ENCODE measurements at places on chromosomes 6 and 20.

DNA sequence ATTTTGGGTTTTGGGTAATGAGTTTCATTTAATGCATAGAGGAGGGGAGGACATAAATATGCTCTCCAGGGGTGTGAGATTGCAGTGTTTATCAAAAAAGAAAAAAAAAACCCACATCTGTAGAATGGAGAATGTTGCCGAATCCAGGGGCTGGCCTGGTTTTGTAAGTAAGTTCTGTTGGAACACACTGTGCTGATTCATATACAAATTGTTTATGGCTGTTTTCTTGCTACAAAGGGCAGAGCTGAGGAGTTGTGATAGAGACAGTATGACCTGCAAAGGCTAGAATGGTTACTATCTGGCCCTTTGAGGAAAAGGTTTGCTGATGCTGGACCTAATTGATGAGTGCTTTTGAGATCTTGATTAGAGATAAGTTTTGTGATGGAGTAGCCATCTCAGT lies 30.4 kb downstream of the SCAF8 start:
- no peak for DNase-seq

DNA sequence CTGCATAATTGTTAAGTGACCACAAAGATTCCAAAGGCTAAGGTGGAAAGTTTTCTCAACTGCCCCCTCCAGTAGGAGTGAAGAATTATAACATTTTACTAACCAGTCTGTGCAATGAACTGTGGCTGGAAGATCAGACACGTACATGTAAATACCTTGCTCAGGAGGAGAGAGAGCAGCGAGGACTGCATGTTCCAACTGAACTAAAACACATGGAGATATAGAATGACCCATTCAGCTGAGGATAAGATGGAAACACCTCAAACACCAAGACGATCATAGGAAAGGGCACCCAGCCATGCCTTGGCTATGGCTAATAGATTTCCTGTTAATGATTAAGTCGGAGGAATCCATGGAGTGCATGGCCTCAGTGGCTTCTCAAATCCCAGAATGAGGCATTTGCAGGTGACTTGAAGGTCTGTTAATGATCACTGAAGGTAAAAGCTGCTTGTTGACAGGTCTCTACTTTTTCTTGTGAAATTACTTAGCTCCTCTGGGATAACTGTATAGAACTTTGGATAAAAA lies 875.6 kb downstream of the TFAP2A start:
- no peak for DNase-seq

GRCh38 chr6:140070846-140071473 lies 696.5 kb upstream of the CITED2 start:
- DNase-seq = no peak

- no peak for DNase-seq
Measured at GRCh38 chr20:49990271-49990720, 7.5 kb downstream of the SNAI1 start.
